Naive thymus-derived CD8-positive, alpha-beta T cell (primary cell): ENCODE measurements at places on chromosomes 1 and 21.

GRCh38 chr1:48107516-48107915 lies 110.3 kb upstream of the TRABD2B start:
- H3K27ac ChIP-seq: no peak overlapping the region
- DNase-seq: no peak
- H3K4me1 ChIP-seq: no peaks in the 10 kb centered on the region
- peaks cover 8% of the 10 kb centered on the region for H3K27me3 ChIP-seq
- no peaks in the 10 kb centered on the region for H3K36me3 ChIP-seq

DNA sequence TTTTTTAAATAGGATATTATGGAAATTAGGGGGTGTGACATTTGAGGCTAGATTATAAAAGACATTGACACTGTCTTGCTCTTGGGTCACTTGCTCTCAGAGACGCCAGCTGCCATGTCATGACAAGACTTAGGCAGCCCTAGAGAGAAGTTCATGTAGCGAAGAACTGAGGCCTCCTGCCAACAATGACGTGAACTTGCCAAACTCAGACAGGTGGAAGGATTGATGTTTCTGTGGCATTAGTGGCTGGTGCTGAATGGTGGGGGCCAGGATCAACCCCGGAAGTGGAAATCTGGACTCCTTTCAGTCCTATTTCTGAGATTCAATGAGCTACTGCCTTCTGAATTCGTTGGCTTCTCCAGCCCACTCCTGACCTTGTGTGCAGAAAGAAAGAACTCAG lies 14.7 kb downstream of the NCF2 start:
- no peak overlapping the region for H3K4me3 ChIP-seq
- DNase-seq: no peak
- no peak overlapping the region for H3K27ac ChIP-seq
- H3K27me3 ChIP-seq: no peaks in the 10 kb centered on the region
- peaks cover 11% of the 10 kb centered on the region for H3K4me1 ChIP-seq
- H3K36me3 ChIP-seq: no peaks in the 10 kb centered on the region

DNA sequence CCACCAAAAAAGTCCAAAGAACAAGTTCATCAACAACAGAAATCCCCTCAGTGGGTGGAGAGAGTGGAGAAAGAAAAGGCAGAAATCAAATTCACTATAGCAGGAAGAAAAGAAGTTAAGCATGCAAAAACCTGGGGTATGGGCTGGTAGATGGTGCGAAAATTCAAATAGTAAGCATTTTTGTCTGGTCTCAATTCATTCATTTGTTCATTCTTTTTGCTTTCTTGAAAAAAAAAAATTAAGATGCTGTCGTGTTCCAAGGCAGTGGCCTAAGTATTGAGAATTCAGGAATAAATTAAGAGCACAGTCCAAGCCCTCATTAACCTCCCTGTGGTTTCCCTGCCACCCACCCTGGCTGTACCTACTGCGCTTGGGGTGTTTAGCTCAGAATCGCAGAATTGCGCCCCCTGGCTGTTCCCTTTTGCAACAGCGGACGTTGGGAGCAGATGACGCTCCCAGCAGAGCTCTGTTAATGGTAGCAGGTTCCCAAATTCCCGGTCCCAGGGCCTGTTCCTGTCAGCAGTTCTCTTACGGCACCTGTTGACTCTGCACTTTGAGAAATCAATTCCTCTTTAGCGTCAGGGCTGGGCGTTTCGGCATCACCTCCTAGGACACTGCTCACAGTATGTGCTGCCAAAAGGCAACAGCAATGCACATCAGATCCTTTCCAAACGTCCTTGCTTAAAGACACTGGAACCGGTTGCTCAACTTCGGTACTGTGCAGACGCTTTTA lies 34.0 kb upstream of the SSX2IP start:
- H3K27me3 ChIP-seq: peaks cover under 1% of the 10 kb centered on the region
- no peak overlapping the region for H3K4me3 ChIP-seq
- no peaks in the 10 kb centered on the region for H3K36me3 ChIP-seq
- no peaks in the 10 kb centered on the region for H3K4me1 ChIP-seq

DNA sequence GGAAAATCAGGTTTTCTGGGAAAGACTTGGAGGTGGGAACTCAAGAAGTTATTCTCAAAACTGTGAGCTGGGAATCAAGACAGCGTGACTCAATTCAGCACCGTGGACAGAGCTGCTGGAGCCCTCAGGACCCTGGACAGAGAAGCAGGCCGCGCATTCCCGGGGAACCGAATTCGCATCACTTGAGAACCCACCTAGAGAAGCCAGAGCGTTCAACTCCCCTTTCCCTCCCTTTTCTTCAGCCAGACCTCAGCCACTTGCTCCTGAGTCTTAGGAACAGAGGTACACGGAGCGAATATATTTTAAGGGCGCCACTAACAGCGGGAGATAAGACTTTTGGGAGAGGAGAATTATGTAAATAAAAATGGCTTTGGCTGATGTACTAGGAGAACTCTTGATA lies 2.0 kb upstream of the LIN28A start:
- H3K4me3 ChIP-seq: peak overlapping the region; percentile 74
- peak; percentile 93 for DNase-seq
- H3K4me1 ChIP-seq: peaks cover 16% of the 10 kb centered on the region
- H3K27me3 ChIP-seq: peaks cover 29% of the 10 kb centered on the region
- no peaks in the 10 kb centered on the region for H3K36me3 ChIP-seq

- peaks cover 25% of the 10 kb centered on the region for H3K4me1 ChIP-seq
- H3K36me3 ChIP-seq: no peaks in the 10 kb centered on the region
- H3K4me3 ChIP-seq: no peak overlapping the region
- no peak for DNase-seq
These were observed 27.4 kb upstream of the ZBTB21 start for GRCh38 chr21:42037516-42037915.

DNA sequence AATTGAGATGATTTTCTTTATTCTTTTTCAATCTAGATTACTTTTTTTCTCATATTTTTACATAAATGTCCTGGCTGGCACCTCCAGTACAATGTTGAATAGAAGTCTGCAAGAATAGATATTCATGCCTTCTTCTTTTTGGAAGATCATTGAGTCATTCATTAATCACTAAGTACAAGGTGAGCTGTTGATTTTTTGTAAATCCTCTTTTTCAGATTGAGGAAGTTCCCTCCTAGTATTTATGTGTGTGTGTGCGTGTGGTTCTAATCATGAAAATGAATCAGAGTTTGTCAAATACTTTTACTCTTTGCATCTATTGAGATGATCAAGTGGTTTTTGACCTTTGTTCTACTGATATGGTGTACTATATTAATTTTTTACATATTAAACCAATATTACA lies 859.3 kb downstream of the KCNT2 start:
- no peaks in the 10 kb centered on the region for H3K36me3 ChIP-seq
- H3K4me1 ChIP-seq: no peaks in the 10 kb centered on the region
- no peak for DNase-seq
- no peak overlapping the region for H3K4me3 ChIP-seq
- no peaks in the 10 kb centered on the region for H3K27me3 ChIP-seq

- H3K27ac ChIP-seq: no peak overlapping the region
- H3K4me1 ChIP-seq: peaks cover 6% of the 10 kb centered on the region
- H3K36me3 ChIP-seq: peaks cover 4% of the 10 kb centered on the region
These were observed 71.5 kb downstream of the HHAT start for GRCh38 chr1:210400043-210400840.

- H3K4me1 ChIP-seq: peaks cover 72% of the 10 kb centered on the region
- H3K27me3 ChIP-seq: no peaks in the 10 kb centered on the region
- H3K36me3 ChIP-seq: no peaks in the 10 kb centered on the region
- no peak overlapping the region for H3K27ac ChIP-seq
These were observed 13.7 kb downstream of the ZBTB17 start for GRCh38 chr1:15962176-15962575.

GRCh38 chr1:169904834-169905233 lies 11.1 kb upstream of the SCYL3 start:
- H3K27me3 ChIP-seq: no peaks in the 10 kb centered on the region
- no peak for DNase-seq
- H3K36me3 ChIP-seq: peaks cover 2% of the 10 kb centered on the region

DNA sequence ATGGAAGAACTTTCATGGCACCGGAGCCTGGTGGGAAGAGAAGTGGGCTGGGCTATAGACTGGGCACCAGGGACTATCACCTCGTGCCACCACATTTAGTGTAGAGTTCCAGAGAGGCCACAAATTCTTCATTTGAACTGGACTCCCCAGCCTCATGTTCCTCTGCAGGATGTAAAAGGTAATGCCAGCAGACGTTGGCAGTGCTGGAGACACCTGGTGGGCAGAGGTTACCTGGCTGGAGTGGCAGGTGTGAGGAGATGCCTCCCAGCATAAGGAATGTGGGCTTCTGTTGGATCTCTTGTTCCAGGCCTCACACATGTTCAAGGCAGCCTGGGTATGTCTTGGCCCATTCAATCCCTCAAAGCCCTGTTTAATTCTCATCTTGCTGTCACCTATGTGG lies 35.2 kb downstream of the TEX35 start:
- DNase-seq: no peak
- H3K27ac ChIP-seq: no peak overlapping the region

DNA sequence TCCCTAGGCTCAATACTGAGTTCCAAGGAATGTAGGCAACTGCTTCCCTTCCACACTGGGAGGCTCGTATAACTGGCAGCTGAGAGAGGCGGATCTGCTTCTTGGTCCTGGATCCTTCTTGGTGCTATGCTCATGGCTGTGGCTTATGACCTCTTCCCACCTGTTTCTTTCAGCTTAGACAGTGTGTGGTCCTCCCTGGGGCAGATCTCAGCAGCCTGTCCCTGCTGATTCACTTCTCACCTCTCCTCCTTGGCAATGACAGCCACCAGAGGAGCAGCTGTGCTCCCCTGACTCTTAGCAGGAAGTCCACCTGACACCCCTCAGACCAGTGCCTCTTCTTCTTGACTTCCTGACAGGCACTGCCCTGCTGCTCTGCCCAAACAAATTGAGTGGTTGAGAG lies 75.1 kb upstream of the PTGFRN start:
- peaks cover 5% of the 10 kb centered on the region for H3K36me3 ChIP-seq
- no peak for DNase-seq
- no peaks in the 10 kb centered on the region for H3K27me3 ChIP-seq
- H3K27ac ChIP-seq: no peak overlapping the region
- no peaks in the 10 kb centered on the region for H3K4me1 ChIP-seq

DNA sequence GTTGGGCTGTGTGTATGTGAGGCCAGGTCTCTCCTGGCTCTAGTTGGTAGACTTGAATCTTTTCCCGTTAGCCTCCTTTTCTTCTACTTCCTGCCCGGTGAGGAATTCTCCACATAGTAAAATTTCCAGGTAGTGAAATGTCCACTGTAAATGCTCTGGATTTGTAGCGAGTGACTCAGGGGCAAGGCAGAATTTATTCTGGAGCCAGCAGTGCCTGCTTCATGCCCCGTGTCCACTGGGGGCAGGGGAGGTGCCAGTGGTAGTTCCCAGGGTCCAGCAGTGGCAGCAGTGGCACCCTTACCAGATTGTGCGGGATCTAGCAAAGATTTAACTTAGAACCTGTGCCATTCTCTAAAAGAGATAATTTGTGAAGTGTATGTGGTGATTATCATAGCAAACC lies 74.5 kb upstream of the USP24 start:
- H3K27ac ChIP-seq: no peak overlapping the region
- no peaks in the 10 kb centered on the region for H3K36me3 ChIP-seq
- H3K4me3 ChIP-seq: no peak overlapping the region
- no peaks in the 10 kb centered on the region for H3K27me3 ChIP-seq
- H3K4me1 ChIP-seq: no peaks in the 10 kb centered on the region

DNA sequence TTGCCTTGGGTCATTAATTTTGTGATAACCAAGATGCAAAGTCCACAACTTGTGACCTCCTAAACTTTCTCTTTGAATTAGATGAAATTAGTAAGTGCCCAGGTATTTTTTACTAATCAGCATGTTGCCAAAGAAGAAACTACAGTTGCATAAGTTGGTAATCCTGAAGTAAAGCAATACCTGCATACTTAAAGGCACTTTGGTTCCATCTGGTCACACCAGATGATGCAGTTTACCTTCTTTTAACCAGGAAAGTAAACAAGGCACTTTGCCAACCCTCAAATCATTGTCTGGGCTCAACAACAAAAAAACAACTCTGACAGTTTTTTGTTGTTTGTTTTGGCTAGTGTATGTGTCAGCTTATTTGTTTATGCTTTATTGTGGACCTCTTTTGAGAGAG lies 55.5 kb upstream of the DYNLT5 start:
- H3K27ac ChIP-seq: no peak overlapping the region
- no peaks in the 10 kb centered on the region for H3K4me1 ChIP-seq
- DNase-seq: no peak
- peaks cover 8% of the 10 kb centered on the region for H3K27me3 ChIP-seq
- H3K36me3 ChIP-seq: no peaks in the 10 kb centered on the region

DNA sequence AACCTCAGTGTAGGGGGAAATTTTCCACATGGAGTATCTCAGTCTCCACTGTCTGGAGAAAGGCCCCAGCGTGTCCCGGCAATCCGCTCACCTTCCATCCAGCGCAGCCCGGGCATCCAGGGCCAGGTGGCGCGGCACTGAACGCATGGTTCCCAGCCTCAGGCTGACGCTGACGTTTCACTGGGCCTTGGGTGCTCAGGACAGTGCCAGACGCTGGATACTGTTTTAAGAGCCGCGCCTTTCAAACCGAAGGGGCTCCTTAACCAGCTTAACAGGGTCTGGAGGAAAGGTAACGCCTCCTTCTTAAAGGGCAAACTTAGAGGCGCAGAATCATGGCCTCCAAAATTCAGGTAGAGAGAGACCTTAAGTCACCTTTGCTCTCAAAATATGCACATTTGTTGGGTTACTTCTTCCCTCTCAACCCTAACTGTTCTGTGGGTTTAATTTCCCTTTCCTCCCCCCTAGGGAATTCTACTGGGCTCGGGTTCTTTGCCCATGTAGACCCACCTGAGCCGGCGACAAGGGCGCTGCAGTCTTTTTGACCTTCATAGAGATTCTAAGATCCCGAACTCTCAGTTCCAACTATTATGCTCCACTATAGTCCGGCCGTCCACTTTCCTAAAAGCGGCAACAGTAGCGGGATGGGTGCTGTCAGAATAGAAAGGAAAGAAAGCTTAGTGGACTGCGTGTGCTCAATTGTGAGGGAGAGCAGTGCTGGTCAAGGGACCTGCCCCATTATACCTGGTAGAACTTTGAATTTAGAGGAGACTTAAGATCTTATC lies 3.5 kb upstream of the LHX9 start:
- peaks cover 84% of the 10 kb centered on the region for H3K4me1 ChIP-seq
- peaks cover 100% of the 10 kb centered on the region for H3K27me3 ChIP-seq
- peaks cover 9% of the 10 kb centered on the region for H3K36me3 ChIP-seq
- H3K4me3 ChIP-seq: peak overlapping the region; percentile 18
- DNase-seq: no peak

DNA sequence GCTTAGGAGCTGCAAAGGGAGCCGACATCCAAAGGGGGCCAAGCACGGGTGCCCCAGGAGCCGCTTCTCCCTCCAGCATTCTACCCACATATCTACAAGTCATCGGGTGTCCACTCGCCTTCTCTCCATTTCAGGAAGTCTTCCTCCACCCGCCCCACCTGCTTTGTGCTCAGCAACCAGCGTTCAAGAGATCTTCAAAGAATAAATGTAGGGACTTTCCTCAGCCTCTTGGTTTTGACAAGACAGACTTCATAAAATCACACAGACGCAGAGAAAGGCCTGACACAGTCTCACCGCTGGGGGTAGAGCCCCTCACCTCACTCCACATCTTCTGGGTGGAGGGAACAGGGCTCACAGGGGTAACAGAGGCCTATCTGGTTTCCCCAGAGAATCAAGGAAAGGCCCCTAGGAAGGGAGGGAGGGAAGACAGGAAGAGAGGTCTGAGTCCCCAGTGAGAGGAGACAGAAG lies 49.5 kb downstream of the SSBP3 start:
- H3K4me1 ChIP-seq: peaks cover 88% of the 10 kb centered on the region
- peak overlapping the region; percentile 97 for H3K27ac ChIP-seq
- DNase-seq: peak; percentile 71
- peak overlapping the region; percentile 92 for H3K4me3 ChIP-seq

- peaks cover 19% of the 10 kb centered on the region for H3K36me3 ChIP-seq
- H3K27me3 ChIP-seq: no peaks in the 10 kb centered on the region
- no peak overlapping the region for H3K27ac ChIP-seq
- DNase-seq: no peak
These were observed 21.5 kb downstream of the CDC73 start for GRCh38 chr1:193143285-193143684.

GRCh38 chr1:172883844-172884243 lies 166.9 kb downstream of the TNFSF18 start:
- no peak for DNase-seq
- no peaks in the 10 kb centered on the region for H3K36me3 ChIP-seq
- H3K4me3 ChIP-seq: no peak overlapping the region
- H3K4me1 ChIP-seq: no peaks in the 10 kb centered on the region
- H3K27ac ChIP-seq: no peak overlapping the region
